AG20443 (cell line): ENCODE measurements at places on chromosomes 6 and 20.

- DNase-seq: no peak
These were observed 105.8 kb upstream of the SUPT3H start for GRCh38 chr6:45483501-45483900.

DNA sequence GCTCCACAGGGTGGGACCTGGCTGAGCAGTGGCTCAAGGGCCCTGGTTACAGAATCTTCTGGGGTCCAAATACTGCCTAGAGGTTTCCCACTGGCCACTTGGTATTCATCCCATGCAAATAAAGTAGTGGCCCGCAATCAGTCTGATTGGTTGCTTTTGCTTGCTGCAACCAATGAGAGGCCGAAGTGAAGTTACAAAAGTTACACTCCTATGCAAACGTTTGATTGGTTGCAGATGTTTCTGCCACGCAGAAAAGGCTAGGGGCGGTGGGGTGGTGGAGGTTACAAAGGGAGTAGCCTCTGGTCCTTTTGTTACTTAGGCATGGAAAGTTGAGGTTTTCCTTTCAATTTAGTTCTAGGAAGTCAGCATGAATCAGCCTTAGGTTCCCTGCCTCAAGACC, 3.6 kb upstream of the NHLRC1 start:
- peak; percentile 32 for DNase-seq

- DNase-seq: no peak
These were observed 167.3 kb downstream of the GRM4 start for GRCh38 chr6:33978412-33979150.

DNA sequence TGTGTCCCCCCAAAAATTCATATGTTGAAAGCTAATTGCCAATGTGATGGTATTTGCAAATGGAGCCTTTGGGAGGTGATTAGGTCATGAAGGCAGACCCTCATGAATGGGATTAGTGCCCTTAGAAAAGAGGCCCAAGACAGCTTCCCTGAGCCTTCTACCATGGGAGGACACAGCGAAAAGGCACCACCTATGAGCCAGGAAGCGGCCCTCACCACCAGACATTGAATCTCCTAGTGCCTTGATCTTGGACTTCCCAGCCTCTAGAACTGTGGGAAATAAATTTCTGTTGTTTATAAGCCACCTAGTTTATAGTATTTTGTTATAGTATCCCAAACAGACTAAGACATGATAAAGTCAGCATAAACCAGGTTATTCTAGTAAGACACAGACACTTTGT, 18.9 kb downstream of the EDN1 start:
- no peak for DNase-seq

GRCh38 chr6:1040393-1040792, 271.5 kb upstream of the FOXQ1 start:
- DNase-seq: no peak

DNA sequence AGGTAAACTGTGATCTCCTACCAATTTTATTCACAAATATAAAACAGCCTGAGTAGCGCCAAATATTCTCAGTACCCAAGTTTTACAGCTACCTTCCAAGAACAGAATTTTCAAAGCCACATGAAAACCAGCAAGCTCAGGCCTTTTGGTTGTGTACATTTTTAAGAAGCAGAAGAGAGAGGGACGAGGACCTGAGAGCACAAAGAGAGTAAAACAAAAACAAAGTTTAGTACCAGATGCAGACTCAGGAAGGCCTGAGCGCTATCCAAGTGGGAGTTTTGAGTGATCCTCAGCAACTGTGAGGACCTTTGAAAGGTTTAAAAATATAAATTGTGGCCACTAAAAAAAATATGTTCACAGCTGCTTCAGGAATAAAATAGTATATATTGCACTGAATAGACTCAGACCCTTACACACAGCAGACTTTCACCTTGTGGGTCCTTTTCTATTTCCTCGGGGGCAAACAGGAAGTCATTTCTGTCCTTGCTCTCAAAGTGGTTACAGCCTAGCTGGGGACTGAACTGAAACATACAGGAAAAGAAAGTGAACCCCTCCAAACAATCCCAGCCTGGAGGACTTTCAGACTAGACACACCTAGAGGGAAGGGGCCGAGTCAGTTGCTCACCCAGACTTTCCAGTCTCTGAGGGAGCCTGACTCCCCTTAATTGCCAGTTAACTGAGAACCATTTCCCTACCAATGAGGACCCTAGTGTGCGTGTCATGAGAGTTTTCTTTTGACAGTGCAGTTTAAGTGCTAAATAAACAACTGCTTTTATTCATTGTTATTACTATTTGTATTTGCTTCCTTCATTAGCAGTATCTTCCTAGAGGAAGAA, 48.5 kb upstream of the NT5E start:
- DNase-seq: no peak

GRCh38 chr6:37630281-37630799, 67.3 kb downstream of the MDGA1 start:
- DNase-seq: peak; percentile 95

GRCh38 chr6:84811351-84811750, 47.0 kb upstream of the TBX18 start:
- no peak for DNase-seq

DNA sequence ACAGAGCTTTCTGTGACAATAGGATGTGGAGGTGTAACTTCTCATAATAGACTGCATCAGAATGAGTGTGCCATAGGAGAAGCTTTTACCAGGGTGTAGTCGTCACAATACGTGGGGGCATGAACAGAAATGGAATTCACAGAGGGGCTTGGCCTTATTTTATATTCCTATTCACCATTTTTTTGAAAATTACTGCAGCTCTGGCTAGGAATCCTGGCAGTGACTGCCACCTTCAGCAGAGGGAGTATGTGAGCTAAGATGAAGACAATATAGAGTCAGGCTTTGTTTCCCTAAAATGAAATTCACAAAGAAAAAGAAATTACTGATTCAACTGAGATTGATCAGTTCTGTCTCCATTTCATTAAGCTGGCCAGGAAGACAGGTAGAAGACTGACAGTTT, 13.9 kb downstream of the TOMM6 start:
- DNase-seq: peak; percentile 34

- DNase-seq: peak; percentile 59
These were observed 23.2 kb downstream of the RBCK1 start for GRCh38 chr20:431012-431904.

- no peak for DNase-seq
These were observed 19.7 kb upstream of the NTSR1 start for GRCh38 chr20:62688855-62689460.

DNA sequence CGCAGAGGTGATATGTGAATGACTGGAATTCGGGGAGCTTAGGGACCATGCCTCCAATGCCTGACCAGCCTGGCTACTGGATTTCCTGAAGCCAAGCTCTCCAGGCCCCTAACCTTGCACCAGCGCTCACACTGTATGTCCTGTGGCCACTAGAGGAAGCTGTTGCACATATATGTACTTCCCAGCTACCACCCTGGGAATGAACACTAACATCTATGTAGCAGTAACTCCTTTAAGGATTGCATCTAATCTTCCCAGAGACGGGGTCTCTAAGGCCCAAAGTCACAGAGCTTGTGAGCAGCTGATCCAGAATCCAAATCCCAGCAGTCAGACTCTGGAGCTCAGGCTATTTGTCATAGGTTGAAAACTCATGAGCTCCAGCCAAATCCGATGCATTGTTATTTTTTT, 20.4 kb upstream of the BPIFB1 start:
- DNase-seq: peak; percentile 60

DNA sequence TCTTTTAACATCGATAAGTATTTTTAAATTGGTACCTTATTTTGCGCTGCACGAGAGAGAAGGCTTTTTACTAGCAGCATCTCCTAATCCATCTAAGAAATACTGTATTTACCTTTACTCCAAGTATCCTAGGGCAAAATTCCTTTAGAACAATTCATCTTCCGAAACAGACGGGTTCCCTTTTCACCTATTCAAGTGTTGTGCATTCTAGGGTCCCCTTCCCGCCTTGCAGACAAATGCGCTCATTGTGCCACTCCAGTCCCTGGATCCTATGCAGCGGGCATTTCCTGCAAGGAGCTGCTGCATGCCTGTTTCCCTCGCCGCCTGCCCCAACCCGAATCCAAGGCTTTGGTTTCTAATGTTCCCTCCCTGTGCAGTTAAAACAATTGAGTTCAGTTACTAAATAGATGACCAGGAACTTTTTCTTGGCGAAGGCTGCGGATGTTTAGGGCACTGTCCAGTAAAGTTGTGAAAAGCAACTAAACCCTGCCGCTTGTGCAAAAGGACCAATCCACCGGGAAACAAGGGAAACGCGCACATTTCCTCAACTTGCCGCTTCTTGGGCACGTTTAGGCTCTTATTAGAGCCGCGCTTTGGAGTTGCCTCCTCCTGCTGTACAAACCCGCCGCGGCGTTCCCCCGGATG, 556 bp upstream of the SCAF8 start:
- DNase-seq: peak; percentile 42

GRCh38 chr6:108837236-108837971, 10.8 kb upstream of the ARMC2 start:
- DNase-seq: no peak

DNA sequence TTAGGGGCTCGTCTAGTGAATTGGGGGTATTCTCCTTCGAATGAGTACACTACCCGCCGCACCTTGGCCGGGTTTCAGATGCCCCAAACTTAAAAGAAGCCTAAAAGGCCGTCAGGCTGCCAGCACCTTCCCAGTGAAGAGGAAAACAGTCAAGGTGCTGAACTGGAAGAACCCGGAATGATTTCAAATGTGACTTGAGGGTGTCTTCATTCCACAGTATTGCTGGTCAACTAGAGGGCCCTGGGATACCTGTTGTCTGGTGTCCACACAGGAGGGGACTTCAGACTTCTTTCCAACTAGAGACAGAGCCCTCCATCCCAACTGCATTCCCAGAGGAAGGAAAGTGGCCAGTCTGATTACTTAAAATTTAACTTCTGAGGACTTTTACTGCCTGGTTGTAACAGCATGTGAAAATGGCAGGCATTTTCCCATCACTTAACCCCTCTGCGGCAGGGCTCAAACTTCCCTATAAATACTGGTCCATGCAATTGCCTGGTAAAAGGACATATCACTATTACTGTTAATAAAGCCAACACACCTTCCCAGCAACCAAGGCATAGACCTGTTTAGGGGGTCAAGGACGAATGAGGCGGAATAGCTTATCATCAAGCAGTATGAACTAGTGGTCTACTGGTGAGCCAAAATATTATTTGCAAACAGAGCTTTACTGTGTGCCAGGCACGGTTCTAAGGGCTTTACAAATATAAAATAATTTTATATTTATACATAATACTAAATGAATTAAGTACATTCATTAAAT, 651 bp upstream of the SAMHD1 start:
- no peak for DNase-seq

- DNase-seq: no peak
These were observed 15.6 kb upstream of the SUMO4 start for GRCh38 chr6:149384464-149384863.

GRCh38 chr6:4936681-4937041, 67.2 kb downstream of the RPP40 start:
- DNase-seq: peak; percentile 40

GRCh38 chr6:77356821-77357220, 106.5 kb downstream of the HTR1B start:
- DNase-seq: no peak

GRCh38 chr6:145073811-145074210, 661.5 kb downstream of the EPM2A start:
- DNase-seq: no peak

GRCh38 chr20:38498909-38499308, 26.3 kb downstream of the RALGAPB start:
- DNase-seq: no peak

GRCh38 chr6:103177791-103178190, 1681.9 kb downstream of the HACE1 start:
- DNase-seq: no peak

- DNase-seq: no peak
These were observed 73.4 kb downstream of the SRC start for GRCh38 chr20:37419307-37419706.

GRCh38 chr6:151148111-151148510, 91.7 kb upstream of the AKAP12 start:
- DNase-seq: no peak

GRCh38 chr20:13648291-13649228, 9.8 kb upstream of the TASP1 start:
- DNase-seq: peak; percentile 22

DNA sequence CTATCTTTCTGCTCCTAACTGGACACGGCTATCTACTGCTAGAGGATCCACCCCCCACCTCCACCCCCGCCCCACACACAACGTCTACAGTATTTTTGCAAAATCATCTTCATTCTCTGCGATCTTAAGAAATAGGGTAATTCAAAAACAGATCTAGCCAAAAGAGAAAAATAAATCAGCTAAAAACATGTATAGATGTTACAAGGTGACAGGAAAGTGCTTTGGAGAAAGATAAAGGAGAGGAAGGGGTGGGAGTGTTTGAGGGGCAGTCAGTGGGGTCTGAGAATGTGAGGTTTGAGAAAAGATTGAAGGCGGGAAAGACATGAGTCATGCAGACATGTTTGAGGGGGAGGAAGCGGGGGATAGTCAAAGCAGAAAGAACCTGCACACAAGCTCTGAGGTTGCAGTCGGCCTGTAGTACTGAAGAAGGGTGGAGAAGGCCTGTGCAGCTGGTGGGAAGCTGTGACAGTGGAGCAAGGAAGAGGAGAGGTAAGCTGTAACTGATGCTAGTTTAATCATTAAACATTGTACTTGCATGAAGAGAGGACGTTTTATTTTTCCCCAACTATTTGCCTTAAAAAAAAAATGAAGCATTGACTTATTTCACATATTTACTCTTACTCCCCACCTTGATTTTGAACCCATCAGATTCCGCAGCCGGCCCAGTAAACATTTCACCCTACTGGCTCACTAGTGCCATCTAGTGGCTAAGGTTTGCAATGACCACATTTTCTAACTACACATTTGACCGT, 332.6 kb downstream of the ADGRB3 start:
- peak; percentile 74 for DNase-seq

GRCh38 chr6:1619673-1620503, 10.2 kb downstream of the FOXC1 start:
- peak; percentile 50 for DNase-seq

DNA sequence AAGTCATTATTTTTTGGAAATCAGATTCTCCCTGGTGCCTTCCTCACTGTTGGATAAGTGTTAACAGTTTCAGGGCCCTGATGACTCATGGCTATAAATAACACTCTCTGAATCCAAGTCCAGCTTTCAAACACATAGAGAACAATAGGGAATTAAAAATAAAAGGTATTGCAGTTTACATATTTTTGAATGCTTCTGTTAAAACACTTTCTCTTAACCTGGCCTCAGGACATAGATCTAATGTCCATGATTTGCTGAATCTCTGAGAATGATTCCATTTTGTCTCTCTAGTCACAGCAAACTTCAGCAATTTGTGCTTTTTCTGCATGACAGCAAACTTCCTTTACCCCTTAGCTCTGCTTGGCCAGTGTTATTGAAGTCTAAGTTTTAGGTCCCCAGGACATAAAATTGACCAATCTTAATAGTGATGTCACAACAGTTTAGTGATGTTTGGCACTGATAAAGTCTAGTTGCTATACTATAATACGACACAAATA, 1192.4 kb upstream of the CITED2 start:
- peak; percentile 25 for DNase-seq

GRCh38 chr6:161268531-161269210, 5.2 kb downstream of the AGPAT4 start:
- DNase-seq: no peak

DNA sequence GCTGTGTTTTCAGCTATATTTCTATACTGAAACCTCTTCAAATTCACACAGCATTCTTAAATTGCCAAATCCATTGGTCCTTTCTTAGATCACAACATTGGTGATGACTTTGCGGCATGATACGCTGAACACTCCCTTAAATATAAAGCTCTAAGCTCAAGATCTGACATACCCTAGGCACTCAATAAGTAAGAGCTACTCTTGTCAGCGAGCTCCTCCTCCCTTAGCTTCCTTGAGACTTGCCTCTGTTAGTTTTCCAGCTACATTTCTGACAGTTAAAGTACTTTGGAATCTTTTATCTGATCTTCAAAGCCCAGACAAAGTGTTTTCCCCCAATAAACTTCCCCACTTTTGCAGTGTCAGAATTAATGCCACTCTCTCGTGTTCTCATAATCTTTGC, 117.0 kb downstream of the HIVEP2 start:
- no peak for DNase-seq
